ENCODE measurements at places on chromosomes 3 and 15. TPM values are rescaled to one million over a fixed set of nuclear protein-coding genes. Genes with fewer than 3 reads are reported as not detected.

DNA sequence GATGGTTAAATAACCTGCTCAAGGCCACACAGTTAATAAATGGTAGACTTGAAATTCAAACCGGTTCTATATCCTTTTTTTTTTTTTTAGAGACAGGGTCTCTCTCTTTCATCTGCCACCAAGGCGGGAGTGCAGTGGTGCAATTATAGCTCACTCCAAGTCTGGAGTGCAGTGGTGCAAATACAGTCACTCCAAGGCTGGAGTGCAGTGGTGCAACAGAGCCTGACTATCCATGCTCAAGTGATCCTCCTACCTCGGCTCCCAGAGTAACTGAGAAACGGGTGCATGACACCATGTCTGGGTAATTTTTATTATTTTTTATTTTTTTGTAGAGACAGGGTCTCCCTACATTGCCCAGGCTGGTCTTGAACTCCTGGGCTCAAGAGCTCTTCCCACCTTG is 23.4 kb downstream of the DPP8 start:
- no peaks in the 10 kb centered on the region for H3K27me3 ChIP-seq
- peaks cover 1% of the 10 kb centered on the region for H3K4me1 ChIP-seq
- H3K36me3 ChIP-seq = no peaks in the 10 kb centered on the region
- H3K4me3 ChIP-seq = no peak overlapping the region

DNA sequence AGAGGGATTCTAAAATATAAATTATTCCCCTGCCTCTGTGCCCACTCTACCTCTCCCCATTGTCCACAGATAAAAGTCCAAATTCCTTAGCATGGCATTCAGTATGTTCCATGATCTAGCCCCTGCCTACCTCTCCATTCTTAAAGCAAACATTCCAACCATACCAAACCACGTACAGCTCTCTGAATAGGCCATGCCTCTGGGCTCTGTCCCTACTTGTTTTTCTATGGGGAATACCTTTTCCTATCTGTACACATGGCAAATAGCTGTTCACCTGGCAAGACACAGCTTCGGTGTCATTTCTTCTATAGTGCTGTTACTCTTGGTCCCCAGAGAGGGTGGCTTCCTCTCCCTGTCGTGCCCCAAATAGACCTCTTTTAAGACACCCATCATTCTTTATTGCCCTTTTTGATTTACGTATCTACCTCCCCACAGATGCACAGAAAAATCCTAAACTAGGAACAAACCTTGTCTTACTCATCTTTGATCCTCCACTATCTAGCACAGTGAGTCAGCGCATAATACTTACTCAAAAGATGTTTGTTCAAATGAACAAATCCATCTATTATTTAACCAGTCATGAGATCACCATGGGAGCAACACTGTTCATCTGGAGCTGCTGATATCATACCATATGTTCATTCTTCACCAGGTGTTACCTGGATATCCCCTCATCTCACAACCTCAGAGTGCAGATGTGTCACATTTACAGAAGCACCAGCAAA is 329.8 kb downstream of the THSD4 start:
- no peaks in the 10 kb centered on the region for H3K4me1 ChIP-seq
- H3K27ac ChIP-seq = no peak overlapping the region
- DNase-seq = no peak
- no peaks in the 10 kb centered on the region for H3K27me3 ChIP-seq
- H3K4me3 ChIP-seq = no peak overlapping the region
- no peaks in the 10 kb centered on the region for H3K36me3 ChIP-seq

- no peak overlapping the region for H3K4me3 ChIP-seq
- no peaks in the 10 kb centered on the region for H3K36me3 ChIP-seq
- H3K27ac ChIP-seq = no peak overlapping the region
- H3K27me3 ChIP-seq = no peaks in the 10 kb centered on the region
- H3K4me1 ChIP-seq = peaks cover 4% of the 10 kb centered on the region
Observed at GRCh38 chr15:38076786-38077185, 142.3 kb downstream of the TMCO5A start.

MYL3 gene
- 10.8 TPM for total RNA-seq

- no peak overlapping the region for H3K4me3 ChIP-seq
- no peaks in the 10 kb centered on the region for H3K27me3 ChIP-seq
- no peak for DNase-seq
- no peaks in the 10 kb centered on the region for H3K36me3 ChIP-seq
Observed at GRCh38 chr3:138768946-138769345, 65.8 kb downstream of the PIK3CB start.

Measured in ovary (tissue), 10 donors.